Suprapubic skin (tissue), 4 donors: ENCODE measurements at places on chromosomes 16 and 17. TPM values are rescaled to one million over a fixed set of nuclear protein-coding genes. Genes with fewer than 3 reads are reported as not detected.

- no peak for DNase-seq
Measured at GRCh38 chr17:72813481-72813880, 279.0 kb downstream of the SLC39A11 start.

GRCh38 chr16:57906382-57907316, 64.3 kb downstream of the CNGB1 start:
- no peak for DNase-seq

ABCC12 gene
- not detected for total RNA-seq

GRCh38 chr17:34981538-34982241, 1.4 kb downstream of the LIG3 start:
- no peak for DNase-seq

GRCh38 chr17:56913353-56913866, 439 bp downstream of the TRIM25 start:
- no peak for DNase-seq

DNA sequence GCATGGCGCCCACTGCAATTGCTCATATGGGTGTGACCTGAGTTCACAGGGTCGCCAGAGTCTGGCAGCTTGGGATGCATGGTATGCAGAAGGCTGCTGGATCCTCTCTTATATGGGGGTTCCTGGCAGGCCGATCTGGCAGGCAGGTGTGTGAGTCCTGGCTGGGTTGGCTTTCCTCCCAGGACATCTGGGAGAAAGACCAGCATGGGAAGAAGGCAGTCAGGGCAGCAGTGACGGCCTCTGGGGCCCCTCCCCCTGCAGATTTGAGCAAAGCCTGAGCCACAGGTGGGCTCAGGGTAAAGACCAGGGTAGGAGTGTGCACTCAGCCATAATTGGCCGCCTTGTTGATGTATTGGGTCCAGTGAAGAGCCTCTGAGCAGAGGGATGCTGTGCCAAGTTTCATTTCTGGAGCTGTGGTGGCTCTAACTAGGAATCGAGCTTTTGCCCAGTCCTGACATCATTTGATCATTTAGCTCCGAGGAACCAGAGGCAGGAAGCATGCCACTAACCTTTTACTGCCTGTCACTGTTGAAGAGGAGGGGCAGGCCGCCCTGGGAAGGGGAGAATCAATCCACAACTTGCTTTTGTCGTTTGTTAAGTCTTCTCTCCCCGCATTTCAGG, 174.3 kb downstream of the CCDC182 start:
- no peak for DNase-seq

DNA sequence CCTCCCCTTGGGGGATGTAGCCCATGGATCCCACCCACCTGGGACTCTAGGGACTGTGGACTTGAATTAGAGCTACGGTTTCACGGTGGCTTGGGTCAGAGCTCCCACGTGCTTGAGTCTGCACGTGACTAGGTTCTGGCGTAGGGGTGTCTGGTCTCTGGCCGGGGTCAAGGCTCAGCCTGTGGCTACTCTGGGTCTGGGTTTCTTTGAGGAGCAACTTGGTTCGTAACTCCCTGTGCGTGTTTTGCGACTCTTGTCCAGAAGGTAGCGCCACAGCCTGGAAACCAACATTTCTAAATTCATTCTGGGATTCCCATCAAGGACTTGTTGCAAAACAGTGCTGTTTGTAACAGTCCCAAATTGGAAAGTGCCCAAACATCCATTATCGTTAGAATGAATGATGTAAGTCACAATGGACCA, 470 bp upstream of the GGT6 start:
- no peak for DNase-seq

- no peak for DNase-seq
Measured at GRCh38 chr16:20485408-20485807, 34.1 kb downstream of the ACSM2A start.

GRCh38 chr16:49833085-49833484, 22.8 kb downstream of the ZNF423 start:
- DNase-seq: no peak

DNA sequence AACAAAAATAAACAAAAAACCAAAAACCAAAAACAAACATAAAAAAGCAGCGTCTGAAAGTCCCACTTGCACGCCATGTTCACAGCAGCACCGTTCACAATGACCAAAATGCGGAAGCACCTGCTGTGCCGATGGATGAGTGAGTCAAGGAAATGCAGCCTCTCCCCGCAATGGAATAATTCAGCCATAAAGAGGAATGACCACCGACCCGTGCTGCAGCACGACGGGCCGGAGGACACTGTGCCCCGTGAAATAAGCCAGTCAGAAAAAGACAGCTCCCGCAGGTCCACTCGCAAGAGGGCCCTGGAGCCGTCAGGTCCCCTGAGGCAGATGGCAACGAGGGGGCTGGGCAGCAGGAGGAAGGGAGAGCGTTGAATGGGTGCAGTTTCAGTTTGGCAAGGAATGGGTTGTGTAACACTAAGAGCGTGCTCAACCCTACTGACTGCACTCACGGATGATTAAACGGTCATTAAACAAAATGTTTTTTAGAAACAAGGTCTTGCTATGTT, 5.1 kb downstream of the CLCN7 start:
- DNase-seq: no peak

GRCh38 chr16:67055712-67056487, 27.0 kb downstream of the CBFB start:
- no peak for DNase-seq

HOXB3 gene
- 4.0 TPM for total RNA-seq

- no peak for DNase-seq
Measured at GRCh38 chr16:76583466-76583865, 306.3 kb downstream of the CNTNAP4 start.

DNA sequence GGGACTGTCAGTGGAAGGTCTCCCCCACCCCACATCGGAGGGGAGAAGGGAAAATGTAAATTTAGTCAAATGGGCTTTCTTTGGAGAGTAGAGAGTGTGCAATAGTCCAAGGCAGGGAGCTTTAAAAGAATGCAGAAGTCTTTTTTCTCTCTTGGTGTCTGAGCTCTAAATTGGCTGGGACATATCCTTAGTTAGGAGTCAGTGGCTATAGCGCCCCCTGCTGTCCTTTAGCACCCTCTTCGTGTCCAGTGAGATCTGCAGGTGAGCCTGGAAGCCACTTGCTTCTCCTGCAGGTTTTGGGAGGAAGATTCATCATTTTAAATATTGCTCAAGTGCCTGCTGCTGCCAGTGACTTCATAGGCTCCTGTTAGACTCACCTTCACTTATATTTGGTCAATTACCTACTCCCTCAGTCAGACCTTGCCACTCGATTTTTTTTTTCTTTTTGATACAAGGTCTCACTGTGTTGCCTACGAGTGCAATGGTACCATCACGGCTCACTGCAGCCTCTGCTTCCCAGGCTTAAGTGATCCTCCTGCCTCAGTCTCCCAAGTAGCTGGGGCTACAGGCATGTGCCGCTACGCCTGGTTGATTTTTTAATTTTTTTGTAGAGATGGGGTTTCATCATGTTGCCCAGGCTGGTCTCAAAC, 174.8 kb downstream of the PRKCB start:
- DNase-seq: no peak

DNA sequence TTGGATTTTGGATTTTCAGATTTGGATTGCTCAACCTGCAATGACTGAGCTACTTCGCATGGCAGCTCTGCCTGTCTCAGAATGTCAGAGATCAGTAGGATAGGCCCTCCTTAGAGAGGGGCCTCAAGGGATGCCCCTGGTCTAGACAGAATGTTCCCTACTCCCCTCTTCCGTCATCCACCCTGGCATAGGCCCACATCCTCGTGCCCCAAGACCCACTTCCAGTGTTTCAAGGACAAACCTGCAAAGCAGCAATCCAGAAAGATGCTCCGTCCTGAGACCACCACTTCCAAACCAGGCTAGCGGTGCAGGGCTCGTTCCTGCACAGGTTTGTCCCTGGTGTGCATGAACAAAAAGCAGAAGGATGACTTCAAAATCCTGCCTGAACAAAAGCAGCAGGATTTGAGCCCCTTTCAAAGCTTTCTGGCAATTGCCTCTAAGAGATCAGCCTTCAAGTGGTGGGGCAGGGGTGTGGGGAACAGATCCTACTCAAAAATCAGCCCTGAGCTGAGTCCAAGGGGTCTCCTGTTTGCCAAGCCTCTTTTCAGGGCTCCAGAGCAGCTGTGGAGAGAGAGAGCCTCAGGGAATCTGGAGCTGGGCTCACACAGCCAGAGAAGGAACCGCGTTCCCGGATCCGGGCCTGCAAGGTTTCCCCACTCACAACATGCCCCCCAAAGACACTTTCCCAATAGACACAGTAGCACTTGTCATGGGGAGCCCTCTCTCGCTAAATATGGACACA, 121.1 kb downstream of the SOCS1 start:
- no peak for DNase-seq

LRRC37A gene
- 4.5 TPM for total RNA-seq

DNA sequence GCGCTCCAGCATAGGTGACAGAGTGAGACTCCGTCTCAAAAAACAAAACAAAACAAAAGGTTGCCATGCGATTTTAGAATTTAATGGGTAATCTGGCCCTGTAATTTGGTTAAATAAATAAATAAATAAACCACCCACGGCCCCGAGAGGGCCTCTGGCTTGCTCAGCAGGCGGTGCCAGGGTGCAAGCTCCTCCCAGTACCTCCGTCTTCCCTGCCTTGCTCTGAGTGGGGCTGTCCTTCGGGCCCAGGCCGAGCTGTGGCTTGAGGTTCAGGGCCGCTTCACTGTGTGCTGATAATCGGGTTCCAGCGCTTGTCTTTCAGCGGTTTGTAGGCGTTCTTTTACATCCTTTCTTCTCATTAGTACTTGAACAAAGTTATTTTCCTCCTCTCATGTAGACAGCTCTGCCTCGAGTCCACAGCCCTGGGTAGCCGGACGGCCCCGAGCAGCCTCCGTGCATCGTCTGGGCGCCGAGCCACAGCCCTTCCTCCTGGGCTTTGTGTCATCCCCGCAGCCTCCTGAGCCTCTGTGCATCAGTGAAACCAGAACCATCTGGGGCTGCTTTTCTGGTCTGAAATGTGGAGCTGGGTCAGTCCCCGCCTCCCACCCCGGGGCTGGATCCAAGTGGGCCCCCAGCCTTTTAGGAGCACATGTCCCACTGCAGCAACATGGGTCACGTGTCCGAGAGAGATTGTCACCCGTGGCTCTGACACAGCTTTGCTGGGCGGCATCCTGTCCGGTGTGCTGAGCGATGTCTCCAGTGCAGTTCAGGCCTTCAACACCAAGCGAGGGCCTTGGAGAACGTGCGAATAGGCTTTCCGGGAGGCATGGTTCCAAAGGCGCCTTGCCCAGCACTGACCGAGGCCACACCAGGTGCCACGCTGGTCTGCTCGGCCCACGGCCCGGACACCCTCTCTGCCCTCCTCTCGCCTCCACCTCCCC, 157.4 kb upstream of the CHMP6 start:
- peak; percentile 88 for DNase-seq

PARD6A gene
- 4.1 TPM for total RNA-seq

- DNase-seq: no peak
Measured at GRCh38 chr16:74700116-74700437, 585 bp downstream of the MLKL start.

TOP3A gene
- total RNA-seq: 25.2 TPM

DNA sequence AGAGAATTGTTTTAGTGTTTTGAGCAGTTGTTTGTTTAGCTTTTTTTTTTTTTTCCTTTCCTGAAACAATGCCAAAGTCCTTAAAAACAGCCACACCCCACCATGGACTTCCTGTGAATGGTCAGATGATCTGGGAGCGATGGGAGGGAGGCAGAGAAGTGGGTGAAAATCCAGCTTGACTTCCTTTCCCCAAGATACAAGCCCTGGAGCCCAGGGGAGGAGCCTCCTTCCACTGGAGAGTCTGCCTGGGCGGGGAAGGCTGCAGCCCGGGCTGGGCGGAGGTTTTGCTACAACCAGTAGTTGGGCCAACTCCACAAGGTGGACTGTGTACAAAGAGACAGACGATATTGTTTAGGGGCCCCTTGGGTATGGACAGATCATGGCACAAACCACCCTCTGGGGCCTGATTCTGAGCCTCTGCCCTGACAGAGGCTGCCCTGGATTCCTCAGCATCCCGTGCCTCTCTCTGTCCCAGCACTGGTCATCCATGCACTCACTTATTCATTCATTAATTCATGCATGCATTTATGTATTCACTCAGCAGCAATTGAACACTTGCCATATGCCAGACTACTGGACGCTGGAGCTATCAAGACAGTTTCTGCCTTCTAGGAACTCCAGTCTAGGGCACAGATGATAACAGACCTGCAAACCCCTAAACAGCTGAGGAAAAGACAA, 29.8 kb downstream of the WSB1 start:
- peak; percentile 88 for DNase-seq

DNA sequence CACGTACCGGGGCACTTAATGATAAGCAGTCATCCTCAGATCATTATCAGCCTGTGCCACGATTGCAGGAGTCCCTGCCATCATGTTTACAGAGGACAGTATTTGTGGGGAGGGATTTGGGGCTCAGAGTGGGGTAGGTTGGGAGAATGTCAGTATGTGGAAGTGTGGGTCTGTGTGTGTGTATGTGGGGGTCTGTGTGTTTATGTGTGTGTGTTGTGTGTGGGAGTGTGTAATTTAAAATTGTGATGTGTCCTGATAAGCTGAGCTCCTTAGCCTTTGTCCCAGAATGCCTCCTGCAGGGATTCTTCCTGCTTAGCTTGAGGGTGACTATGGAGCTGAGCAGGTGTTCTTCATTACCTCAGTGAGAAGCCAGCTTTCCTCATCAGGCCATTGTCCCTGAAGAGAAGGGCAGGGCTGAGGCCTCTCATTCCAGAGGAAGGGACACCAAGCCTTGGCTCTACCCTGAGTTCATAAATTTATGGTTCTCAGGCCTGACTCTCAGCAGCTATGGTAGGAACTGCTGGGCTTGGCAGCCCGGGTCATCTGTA, 13.5 kb upstream of the EFCAB13 start:
- DNase-seq: no peak

ITGAD gene
- not detected for total RNA-seq

DNA sequence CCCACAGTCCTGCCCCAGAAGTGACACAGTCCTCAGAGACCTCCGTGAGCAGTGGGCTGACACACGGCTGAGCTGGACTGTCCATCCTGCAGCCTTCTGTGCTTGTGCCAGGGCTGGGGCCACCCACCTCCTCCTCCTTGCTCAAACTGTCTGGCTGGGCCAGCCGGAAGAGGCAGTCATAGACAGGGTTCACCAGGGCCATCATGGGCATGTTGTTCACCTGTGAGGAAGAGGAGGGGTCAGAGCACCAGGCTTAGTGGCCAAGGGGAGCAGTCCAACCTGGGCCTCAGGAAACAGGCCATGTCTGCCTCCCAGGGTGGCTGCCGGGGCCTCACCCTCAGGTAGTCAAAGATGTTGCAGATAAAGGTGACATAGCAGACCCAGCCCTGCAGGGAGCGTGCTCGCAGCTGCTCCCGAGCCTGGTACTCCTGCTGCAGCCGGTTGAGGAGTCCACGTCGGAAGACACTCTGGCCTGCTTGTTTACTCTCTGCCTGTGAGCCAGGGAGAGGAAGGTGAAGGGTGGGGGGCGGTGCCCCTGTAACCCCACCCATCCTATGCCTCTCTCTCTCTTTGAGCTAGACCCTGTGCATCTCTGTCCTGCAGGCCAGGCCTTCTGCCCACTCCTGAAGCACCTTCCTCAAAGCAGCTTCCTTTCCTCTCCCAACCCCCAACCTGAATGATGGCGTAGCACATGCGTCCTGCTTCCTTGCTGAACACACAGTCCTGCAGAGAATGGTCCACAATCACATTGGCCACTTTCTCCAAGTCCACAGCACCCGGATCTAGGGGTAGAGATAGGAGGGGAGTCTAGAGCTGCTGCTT, 3.4 kb downstream of the MIF4GD start:
- no peak for DNase-seq

TMEM114 gene
- not detected for total RNA-seq

- DNase-seq: no peak
Measured at GRCh38 chr16:49051576-49051975, 230.1 kb downstream of the CBLN1 start.

GRCh38 chr16:22618842-22619241, 108.2 kb downstream of the NPIPB5 start:
- no peak for DNase-seq

KRT222 gene
- total RNA-seq: not detected
